ENCODE measurements at places on chromosomes 12 and 14.
A peak's percentile ranks its signal among the peaks of the same experiment; 100 is the strongest.

- peak; percentile 80 for DNase-seq
These were observed 12.9 kb upstream of the NEMF start for GRCh38 chr14:49865431-49865859.

- no peak for DNase-seq
These were observed 328.0 kb downstream of the DPF3 start for GRCh38 chr14:72565917-72566316.

- DNase-seq = no peak
These were observed 113.0 kb downstream of the FGD4 start for GRCh38 chr12:32512379-32512778.

GRCh38 chr14:66501592-66501991, 6.4 kb upstream of the GPHN start:
- no peak for DNase-seq

GRCh38 chr14:71400871-71401321, 493.6 kb downstream of the PCNX1 start:
- DNase-seq = no peak

- DNase-seq = peak; percentile 79
These were observed 89.3 kb downstream of the KCNC2 start for GRCh38 chr12:75120311-75120711.

DNA sequence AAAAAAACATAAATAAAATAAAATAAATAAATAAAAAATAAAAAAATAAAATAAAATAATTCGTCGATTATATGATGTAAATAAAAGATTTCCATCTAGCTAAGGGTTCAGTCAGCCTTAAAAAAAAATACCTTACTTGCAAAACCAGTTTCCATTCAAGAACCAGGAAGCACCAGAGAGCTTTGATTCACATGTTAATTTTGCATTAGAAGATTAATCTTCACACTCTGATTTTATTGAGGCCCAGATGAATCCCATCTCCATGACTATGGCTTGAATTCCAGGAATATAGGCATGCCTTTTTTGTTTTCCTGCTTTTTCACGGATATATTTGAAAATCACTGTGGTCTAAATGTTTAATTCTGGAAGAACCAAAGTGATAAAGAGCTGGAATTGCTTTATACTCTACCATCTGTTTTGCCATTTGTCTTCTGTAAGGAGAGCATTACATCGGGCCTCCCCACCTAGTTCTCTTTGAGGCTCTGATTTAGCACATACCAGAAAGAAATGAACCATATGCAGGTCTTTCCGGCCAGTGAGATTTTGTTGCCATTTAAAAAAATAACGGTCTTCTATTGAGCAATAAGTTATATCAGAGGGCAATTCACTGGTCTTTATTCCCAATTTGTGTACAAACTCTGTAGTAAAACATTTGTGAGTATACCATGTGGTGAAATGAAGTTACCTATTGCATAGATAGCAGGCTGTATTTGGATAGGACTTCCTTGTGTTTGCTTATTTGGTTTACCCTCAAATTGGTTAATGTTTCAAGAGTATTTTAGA, 175.5 kb downstream of the AEBP2 start:
- DNase-seq = no peak

DNA sequence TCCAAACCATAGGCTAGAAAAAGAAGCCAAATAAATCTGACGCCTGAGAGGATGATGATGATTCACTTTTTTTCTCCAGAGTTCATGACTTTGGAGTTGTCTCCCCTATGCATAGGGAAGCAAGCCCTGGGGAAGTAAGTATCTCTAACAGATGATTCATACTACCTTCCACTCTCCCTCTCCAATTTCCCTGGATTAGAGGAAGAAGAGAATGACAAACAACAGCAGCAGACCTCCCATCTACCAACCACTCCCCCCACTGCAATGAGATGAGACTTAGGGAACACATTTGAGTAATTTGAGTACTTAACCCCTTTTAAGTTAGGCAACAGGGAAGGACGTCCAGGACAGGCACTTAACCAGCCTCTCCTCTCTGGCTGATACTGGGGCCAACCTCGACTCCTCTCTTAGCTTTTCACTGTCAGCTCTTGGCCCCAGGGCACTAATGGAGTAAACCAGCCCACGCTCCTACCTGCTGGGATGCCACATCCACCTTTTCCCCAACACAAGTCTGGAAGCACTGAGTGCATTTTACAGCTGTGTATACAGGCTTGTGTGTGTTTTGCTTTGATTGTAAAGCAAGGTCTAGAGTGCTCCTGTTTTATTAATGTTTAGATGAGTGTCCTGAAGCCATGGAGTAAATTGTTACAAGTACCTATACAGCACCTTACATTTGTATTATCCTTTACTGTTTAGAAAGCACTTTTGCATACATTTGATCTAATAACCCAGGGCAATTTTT, 180.7 kb downstream of the PHLDA1 start:
- DNase-seq = peak; percentile 97

- peak; percentile 51 for DNase-seq
These were observed 74.7 kb downstream of the NOC4L start for GRCh38 chr12:132218915-132219314.

DNA sequence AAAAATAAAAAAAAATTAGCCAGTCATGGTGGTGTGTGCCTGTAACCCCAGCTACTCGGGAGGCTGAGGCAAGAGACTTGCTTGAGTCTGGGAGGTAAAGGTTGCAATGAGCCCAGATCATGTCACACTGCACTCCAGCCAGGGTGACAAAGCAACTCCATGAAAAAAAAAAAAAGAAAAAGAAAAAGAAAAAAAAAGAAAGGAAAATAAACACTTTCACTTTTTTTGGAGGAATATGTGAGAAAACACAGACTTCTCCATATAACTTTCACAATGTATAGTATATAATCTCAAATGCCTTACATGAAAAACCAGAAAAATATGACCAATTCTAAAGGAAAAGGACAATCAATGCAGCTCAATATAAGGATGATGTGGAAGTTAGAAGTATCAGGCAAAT, 8.9 kb downstream of the CLECL1 start:
- no peak for DNase-seq

GRCh38 chr14:51621654-51622053, 30.1 kb upstream of the FRMD6 start:
- no peak for DNase-seq

- no peak for DNase-seq
These were observed 10.5 kb downstream of the GABARAPL1 start for GRCh38 chr12:10223208-10223607.

DNA sequence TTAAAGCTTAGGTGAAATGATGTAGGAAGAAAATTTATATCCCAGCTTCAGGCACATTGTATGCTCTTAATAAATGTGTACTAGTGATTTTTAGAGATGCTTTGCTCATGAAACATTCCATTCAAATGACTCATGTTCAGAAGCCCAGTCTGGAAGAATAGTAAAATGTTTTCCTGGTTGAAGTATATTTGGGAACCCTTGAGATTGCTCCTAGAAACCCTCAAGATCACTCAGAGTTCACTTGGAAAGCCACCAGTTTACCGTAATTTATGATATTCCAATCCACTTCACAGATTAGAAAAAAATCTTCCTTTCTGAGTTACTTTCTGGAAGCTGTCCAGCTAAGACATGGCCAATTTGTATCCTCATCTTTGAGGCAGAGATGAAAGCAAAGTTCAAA, 186.4 kb downstream of the SYT10 start:
- no peak for DNase-seq

DNA sequence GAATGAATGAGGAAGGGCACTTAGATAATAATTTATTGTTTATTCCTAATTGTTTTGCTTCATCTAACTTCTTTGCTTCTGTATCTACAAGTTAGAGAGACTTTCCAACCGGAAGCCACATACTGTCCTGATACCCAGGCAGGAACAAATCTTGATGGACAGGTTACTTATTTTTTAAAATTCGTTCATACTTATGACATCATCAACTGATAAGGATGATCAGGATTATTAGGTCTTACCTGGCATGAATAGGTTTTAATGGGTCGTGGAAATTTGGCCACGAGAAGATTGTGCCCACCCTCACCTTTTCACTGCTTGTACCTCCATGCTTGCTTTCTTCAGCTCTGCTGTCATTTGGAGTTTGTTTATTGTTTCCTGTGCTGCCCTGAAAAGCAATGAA, 39.3 kb downstream of the SNRPF start:
- no peak for DNase-seq

DNA sequence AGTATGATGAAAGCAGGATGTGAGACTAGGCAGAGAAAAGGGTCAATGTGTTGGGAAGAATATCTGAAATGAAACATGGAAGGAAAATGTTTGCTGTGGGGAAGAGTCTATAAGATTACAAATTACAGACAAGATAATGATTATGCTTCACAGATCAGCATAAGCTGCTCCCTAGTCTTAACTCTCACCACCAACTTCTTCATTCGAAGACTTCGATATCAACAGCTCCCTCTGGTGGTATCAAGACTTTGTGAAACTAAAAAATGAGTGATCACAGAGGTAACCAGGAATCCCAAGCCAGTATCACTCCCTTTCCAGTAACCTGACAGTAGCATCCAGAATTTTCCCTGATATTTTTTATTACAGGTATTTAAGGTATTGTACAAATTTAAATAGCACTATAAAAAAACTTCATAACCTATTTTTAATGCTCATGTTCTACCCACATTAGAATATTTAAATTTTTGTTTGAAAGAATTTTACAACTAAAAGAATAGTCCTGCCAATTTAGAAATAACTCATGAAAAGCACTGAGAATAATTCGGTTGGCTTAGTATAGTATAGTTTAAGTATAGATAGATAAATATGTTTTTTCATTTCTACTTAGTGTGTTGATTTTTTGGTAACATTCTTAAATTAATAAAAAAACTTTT, 84.4 kb downstream of the C2CD5 start:
- DNase-seq = peak; percentile 72

- DNase-seq = peak; percentile 31
These were observed 15.0 kb upstream of the TMEM30B start for GRCh38 chr14:61296151-61296550.

DNA sequence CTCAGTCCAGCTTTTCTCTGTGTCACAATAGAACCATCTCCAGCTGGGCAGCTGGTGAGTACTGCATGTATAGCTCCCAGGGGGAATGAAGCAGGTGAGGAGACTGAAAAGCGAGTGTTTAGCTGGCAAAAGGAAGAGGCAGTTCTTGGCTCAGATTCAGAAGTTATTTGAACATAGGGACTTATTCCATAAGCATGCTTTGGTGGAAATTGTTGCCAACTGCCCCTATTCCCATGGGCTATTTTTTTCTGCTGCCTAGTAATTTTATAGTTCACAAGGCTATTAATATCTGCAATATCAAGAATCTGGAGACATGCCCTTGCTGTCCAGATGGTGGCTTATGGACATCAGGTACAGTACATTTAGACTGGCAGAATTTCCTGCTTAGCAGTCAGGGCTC, 1112.7 kb downstream of the LRFN5 start:
- DNase-seq = peak; percentile 100

DNA sequence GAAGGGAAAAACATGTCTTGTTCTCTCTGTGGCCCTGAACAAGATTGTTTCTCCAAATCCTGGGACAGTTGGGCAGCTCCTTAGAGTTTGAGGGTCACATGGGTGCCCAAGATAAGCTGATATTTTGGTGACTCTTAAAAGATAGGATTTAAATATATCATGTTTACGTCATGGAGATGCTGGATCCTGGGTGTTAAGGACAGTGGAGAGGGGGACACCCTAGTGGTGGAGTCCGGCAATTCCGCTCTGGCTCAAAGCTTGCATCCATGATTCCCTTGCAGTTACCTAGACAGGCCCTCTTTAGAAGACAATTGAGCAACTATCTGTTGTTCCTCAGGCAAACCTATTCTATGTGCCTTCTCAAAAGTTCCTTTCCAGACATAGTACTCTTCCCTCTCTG, 101.8 kb downstream of the CMKLR1 start:
- no peak for DNase-seq

- DNase-seq = peak; percentile 27
These were observed 348.3 kb downstream of the GALC start for GRCh38 chr14:87644689-87645088.

GRCh38 chr14:34252227-34252626, 209.8 kb downstream of the SPTSSA start:
- no peak for DNase-seq

DNA sequence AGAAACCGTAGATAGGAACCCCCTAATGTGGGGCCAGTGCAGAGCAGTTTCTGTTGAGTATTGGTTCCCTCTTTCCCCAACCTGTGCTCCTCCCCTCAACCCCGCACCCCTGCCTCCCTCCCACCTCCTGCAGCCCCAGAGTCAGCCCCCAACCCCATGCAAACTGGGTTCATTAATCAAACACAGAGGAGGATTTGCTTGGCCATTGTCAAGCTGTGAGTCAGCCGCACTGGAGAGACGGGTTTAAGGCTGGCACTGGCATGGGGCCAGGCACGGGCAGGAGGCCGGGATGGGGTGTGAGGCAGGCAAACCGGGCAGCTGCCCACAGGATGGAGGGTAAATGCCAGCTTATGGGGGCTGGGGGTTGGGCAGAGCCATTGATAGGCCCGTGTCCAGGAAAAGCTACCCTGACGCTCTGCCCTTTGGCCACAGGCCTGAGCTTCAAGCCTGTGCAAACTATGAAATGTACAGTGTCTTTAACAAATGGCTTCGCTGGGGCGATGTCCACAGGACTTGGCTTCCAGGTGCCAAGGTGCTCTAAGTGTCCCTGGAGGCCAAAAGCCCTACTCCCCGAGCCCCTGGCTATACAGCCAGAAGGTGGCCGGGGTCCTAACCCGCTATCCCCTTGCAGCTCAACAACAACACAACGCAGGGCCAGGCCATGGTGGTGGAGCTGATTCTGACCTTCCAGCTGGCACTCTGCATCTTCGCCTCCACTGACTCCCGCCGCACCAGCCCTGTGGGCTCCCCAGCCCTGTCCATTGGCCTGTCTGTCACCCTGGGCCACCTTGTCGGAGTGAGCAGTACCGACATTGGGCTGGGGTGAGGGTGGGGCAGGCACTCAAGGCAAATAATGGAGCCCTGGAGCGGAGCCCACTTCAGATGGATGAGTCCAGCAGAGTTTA, 1.4 kb downstream of the AQP5 start:
- DNase-seq = peak; percentile 95

DNA sequence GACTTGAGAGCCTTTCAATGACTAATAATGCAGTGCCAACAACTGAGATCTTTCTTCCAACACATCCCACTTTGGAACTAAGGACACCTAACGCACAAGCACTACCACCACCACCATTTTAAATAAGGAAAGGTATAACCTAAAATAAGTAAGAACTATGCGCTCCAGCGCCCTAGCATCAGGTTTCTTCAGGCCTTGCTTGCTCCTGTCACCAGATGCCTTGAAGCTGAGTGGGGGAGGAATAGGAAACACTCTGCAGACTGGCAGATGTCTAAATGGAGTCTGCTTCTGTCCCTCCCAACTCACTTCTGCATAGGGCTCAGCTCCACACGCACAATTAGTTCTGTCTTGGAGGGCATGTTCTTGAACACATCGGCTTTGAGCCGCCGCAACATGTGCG, 15.1 kb downstream of the CHD4 start:
- DNase-seq = no peak

DNA sequence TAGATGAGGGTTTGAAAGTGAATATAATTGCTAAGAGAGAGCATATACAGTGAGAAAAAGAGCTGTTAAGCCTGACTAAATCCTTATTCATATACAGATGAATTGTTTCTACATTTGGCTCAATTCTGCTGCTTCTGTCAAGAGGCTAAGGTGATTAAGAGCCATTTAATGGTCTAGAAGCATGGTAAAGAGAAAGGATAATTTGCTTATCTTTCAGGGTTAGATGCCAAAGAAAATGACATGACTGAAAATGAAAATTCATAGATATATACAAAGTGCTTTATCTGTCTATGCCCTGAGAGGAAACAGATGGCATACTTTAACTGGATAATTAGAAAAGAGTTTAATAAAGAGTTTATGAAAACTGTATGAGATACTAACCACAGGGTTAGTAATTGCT, 834.9 kb downstream of the SLC6A15 start:
- peak; percentile 91 for DNase-seq

- DNase-seq = peak; percentile 97
These were observed 117.6 kb downstream of the SCARB1 start for GRCh38 chr12:124745891-124746570.

All from NCI-H69 (cell line).